T-helper 17 cell (primary cell): ENCODE measurements at places on chromosomes 16 and 17. TPM values are rescaled to one million over a fixed set of nuclear protein-coding genes. Genes with fewer than 3 reads are reported as not detected.

MFAP4 gene
- total RNA-seq, result not detected

FBXO47 gene
- total RNA-seq, result not detected

P3H4 gene
- total RNA-seq, result 1.7 TPM

DNAI2 gene
- total RNA-seq, result 4.1 TPM

NACA2 gene
- not detected for total RNA-seq

PPL gene
- total RNA-seq, result not detected

SLFN5 gene
- 109 TPM for total RNA-seq

CDH13 gene
- total RNA-seq, result not detected
